Activated CD4-positive, alpha-beta T cell treated with anti-CD3 and anti-CD28 coated beads for 24 hours (primary cell): ENCODE measurements at places on chromosomes 1 and 21.

- no peak for DNase-seq
Observed at GRCh38 chr1:101379950-101380349, 143.1 kb downstream of the S1PR1 start.

- no peak for DNase-seq
Observed at GRCh38 chr1:97461782-97462181, 459.1 kb downstream of the DPYD start.

DNA sequence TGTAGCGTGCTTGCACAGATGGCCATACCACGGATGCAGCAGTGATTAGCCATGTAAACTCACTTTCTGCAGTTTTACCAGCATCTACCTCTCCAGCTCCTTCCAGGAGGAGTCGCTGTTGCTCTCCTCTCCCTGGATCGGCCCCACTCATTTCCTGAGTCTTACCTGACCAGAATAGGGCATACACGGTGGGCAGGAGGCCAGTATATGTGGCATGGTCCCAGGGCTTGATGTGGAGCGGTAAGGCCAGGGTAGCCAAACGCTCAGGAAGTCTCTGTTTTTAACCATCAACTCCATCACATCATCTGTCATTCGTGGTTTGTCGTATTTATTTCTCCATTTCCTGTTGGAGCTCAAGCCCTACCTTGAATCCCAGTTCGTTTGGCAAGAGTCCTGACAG is 163.4 kb upstream of the USP24 start:
- peak; percentile 3 for DNase-seq

GRCh38 chr1:51641096-51641495 is 24.2 kb downstream of the OSBPL9 start:
- DNase-seq: no peak

GRCh38 chr1:205229399-205229871 is 1.7 kb downstream of the TMCC2 start:
- peak; percentile 51 for DNase-seq

- DNase-seq: no peak
Observed at GRCh38 chr1:206131037-206131436, 13.8 kb upstream of the AVPR1B start.

GRCh38 chr1:54686155-54686554 is 29.5 kb upstream of the TTC4 start:
- no peak for DNase-seq

DNA sequence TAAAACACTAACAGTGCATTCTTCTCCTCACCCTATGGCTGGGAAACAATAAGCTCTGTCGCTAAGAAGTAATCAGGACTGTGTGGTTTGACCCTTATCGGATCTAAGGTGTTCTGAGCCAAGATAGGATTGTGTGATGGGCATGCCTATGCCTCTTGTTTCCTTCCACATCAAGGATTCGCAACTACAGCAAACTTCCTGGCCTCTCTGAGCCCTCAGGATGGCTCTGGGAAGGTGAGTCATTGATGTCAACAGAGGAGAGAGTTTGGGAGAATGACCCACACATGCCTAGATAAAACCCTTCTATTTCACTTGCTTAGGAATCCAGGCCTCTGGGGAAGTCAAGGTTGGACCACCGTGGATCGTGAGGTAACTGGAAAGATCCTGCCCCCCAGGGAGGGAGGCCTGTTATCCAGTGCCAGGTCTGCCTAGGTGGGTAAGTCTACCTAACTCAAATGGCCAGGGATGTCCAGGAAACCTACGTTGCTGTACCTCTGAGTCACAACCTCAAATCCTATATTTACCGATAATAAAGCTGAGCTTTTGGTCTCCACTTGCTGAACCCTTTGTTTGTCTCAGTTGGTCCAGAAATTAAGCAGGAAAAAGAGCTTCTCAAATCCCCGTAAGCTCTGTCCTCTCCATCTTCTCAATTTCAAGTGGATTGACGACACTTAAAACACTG is 27.4 kb downstream of the TIAM1 start:
- DNase-seq: no peak

- DNase-seq: no peak
Observed at GRCh38 chr1:67175530-67176087, 9.4 kb downstream of the IL23R start.

DNA sequence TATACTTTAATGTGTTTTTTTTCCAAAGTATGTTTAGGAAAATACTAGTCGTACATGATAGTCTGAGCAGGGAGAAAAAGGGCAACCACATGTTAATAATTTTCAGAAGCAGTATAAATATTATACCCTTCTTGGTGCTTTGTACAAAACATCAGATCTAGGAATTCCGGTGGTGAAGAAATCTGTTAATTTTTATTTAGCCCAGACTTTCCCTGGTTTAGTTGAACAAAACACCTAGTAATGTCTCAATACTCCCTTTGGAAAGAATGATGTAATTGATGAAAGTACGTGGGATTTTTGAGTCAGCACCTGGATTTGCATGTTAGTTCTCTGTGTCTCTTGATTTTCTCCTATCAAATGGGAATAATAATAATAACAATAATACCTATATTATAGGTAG is 38.4 kb upstream of the KCNK2 start:
- no peak for DNase-seq

DNA sequence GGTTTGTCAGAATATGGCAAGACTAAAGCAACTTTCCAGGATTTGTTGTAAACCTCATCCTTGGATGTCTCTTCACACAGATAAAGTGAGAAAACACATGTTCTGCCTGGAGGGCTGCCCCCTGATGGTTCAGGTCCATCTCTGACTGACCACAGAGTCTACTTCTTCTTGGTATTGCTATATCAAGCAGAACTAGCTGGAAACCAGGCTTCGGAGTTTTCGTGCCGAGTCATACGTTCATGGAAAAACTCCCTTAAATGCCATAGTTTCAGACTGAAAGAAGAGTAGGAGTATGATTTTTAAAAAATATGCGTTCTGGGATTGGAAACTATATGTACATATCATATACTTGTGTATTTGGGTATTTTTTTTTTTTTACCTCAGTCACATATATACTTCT is 5.8 kb downstream of the OR10T2 start:
- DNase-seq: no peak

DNA sequence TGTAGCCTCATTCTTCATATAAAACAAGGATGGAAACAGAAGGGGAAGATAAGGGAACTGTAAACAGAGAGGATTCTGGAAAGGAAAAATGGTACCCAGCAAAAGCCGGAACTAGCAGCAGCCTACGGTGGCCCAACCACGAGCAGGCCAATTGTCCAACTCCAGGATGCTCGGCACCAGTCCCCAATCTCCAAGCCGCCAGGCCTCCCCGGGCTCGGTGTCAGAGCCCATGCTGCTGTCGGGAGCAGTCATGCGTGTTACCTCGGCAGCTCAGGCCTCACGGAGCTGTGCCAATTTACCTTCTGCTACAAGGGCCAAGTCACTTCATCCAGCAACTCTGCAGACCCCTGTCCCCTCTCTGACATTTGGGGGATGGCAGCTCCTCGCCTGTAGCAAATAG is 130.8 kb downstream of the ZBTB18 start:
- DNase-seq: no peak

DNA sequence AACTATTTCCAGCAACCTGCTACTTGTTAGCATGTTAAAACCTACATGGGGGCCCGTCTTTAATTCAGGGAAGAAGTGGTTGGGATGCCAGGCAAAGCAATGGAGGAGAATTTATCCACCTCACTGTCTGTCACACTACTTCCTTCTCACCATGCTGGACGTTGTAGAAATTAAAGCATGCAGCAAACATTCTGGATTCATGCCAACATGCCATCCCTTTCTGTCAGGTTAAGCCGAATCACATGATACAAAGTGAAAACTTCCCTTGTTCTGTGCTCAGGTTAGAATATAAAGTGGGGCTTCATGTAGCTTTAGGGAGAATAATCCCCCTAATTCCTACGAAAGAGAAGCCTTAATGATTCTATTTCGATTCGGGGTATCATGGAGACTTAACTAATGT is 95.5 kb downstream of the ERG start:
- no peak for DNase-seq

- no peak for DNase-seq
Observed at GRCh38 chr1:85054664-85055063, 6.4 kb upstream of the MCOLN3 start.

DNA sequence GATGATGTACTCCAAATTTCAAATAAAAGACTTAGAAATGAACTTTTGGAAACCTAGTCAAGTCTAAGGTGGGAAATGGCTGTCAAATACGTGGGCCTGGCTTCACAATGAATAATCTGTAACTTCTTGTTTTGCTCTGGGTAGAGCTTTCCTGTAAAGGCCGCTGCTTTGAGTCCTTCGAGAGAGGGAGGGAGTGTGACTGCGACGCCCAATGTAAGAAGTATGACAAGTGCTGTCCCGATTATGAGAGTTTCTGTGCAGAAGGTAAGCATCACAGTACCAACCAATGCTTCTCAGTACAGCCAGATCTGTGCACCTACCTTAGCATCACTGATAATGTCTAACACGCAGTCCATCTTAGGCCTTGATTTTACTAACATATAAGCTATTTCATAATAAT is 73.6 kb downstream of the TPR start:
- no peak for DNase-seq

DNA sequence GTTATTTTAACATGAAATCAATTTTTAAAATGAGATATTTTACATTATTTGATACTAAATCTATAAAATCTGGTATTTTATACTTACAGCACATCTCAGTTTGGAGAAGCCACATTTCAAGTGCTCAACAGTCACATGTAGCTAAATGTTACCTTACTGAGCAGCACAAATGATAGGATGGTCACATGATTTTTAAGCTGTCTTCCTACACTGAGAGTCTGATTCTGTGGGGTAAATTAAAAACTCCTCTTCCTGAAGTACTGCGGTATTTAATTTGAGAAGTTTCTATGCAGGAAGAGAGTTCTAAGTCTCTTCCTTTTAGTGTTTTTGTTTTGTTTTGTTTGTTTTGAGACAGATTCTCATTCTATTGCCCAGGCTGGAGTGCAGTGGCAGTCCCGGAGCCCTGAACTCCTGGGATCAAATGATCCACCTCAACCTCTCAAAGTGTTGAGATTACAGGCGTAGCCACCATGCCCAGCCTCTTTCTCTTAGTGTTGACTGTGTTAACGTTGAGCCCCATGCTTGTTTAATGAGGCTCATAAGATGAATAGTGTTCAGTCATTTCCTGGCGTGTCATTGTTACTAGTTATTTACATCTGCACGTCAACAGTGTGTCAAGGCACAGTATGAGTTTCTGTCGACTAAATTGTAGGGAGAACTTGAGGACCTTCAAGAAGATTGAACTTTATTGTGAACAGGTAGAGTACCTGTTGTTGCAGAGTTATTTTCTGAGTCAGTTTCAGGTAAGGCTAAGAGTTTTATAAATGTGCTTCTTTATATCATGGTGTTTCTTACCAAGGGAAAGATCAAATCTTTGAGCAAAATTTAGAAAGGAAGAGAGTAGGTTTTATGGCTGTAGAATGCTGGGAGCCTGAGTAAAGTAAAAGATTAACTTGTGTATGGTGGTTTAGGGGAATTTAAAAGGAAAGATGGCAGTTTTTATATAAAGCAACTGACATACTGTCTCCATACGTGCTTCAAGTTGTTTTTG is 3.3 kb downstream of the CNST start:
- no peak for DNase-seq

GRCh38 chr1:112870887-112871646 is 84.9 kb downstream of the SLC16A1 start:
- DNase-seq: no peak

GRCh38 chr1:161198194-161198896 is 509 bp downstream of the ADAMTS4 start:
- DNase-seq: no peak

DNA sequence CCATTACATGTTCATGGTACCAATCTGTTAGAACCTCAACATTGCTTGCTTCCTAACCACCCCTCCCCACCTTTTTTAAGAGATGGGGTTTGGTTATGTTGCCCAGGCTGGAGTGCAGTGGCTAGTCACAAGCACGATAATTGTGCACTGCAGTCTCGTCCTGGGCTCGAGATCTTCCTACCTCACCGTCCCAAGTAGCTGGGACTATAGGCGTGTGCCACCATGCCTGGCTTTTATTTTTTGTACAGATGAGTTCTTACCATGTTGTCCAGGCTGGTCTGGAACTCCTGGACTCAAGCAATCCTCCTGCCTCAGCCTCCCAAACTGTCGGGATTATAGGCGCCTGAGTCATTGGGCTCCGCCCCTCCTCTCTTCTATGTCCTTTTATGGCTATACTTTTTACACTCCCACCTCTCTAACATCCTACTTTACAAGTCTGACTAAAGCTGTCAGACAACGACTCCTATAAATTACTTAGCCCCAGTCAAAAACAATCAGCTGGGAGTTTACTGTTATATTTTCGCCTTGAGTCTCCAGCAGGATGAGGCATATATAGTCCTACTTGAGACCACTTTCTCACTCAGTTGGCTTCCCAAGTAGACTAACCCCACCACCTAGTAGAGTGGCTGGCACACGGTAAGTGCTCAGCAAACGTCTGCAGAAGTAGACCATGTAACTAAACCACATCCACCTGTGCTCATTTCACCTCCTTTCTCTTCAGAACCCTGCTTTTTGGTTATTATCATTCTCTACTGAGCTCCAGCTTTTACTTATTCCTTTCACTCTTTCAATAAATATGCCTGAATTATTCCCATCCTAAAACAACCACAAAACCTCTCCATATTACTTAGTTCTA is 13.8 kb downstream of the ENSA start:
- no peak for DNase-seq

GRCh38 chr1:40032240-40032891 is 8.2 kb upstream of the CAP1 start:
- no peak for DNase-seq

- DNase-seq: no peak
Observed at GRCh38 chr1:221747839-221748238, 6.0 kb upstream of the DUSP10 start.

DNA sequence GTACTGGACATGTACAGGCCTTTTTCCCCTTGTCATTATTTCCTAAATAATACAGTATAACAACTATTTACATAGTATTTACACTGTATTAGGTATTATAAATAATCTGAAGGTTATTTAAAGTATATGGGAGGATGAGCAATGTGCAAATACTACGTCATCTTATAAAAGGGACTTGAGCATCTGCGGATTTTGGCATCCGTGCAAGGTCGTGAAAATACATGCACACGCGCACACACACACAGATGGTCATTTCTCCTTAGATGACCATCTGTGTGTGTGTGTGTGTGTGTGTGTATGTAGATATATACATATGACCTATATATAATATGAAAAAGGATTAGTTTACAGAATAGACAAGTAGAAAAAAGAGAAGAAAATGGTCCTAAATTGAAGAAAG is 15.4 kb downstream of the ALG14 start:
- DNase-seq: no peak

GRCh38 chr1:31576201-31576669 is at the start of gene TINAGL1:
TINAGL1 (plus strand) TSS chr1:31576515; CDS start chr1:31577149, 634 bp downstream.
- no peak for DNase-seq

GRCh38 chr1:114341856-114342255 is 169.1 kb downstream of the TRIM33 start:
- no peak for DNase-seq

DNA sequence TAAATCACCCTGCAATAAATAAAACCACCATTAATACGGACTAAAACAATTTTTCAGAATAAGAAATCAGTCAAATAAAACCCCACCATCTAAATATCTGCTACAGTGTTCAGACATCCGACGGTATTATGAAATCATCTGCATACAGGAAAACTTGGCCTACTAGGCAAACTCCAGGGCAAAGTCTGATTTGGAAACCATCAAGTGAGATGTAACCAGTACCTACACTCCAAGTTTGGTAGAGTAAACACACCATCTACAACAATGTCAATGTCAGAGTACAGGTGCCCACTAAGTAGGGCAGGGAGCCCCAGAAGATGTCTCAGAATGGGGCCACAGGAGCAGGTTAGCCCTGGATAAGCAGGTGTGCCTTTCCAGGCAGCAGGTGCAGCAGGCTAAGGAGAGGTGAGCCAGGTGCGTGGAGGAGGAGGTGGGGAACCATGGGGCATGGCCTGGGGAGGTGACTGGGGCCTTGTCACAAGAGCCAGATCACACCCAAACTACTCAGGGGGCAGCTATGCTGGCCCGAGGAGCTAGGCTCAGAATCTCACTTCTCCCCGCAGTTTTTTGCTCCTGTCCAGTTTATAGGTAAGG is 59.6 kb downstream of the CAPZB start:
- DNase-seq: no peak
